Endodermal cell (in vitro differentiated cells): ENCODE measurements at places on chromosomes 1 and 21. TPM values are rescaled to one million over a fixed set of nuclear protein-coding genes. Genes with fewer than 3 reads are reported as not detected.

- no peak for DNase-seq
These were observed 1002.4 kb upstream of the ADGRL4 start for GRCh38 chr1:80008934-80009333.

DNA sequence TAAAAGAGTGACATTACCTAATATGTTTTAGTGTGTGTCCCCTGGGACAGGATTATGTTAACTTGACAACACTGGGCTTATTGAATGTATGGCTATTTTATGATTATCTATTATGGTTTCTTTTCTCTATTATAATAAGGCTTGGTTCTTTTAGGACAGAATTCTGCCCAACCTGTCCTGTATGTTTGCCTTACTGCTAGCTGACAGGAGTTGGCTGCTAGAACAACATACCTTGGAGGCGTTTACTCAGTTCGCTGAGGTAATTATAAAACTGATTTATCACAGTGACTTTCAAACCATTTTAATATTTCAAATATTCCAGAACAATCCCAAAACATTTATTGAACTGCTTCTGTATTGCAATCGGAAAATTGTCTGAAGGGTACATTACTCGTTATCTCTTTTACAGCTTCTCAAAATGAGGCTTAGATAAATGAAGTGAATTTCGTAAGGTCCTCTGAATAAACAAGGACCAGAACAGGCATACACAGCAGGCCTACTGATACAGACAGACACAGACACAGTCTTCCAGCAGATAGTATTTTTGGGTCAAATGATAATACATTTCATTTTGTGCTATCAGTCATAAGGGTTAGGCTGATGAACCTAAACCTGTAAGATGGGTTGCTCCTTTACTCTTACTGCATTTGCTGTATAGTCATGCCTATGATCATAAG lies 44.2 kb downstream of the SCYL3 start:
- no peak for DNase-seq

The NMNAT2 gene
- total RNA-seq = 1.5 to 2.1 TPM (median 1.7 TPM) in 3 replicates

The ZNF678 gene
- 20.2 to 26.4 TPM (median 24.3 TPM) in 3 replicates for total RNA-seq

DNA sequence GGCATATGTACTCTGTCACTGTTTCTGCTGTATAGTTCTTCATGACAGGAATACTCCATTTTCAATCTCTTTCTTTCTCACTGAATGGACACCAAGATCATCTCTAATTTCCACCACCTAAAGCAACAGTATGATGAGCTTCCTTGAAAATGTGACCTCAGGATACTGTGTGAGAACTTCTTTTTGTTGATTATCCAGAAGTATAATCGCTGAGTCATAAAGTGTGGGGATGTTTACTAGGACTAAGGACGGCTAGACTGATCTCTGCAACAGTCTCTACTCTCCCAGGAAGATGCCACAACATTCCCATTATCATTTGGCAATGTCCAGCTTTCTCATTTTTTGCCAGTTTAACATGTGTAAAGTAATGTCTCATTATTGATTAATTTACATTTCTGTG lies 70.3 kb downstream of the TNFSF18 start:
- DNase-seq = no peak

DNA sequence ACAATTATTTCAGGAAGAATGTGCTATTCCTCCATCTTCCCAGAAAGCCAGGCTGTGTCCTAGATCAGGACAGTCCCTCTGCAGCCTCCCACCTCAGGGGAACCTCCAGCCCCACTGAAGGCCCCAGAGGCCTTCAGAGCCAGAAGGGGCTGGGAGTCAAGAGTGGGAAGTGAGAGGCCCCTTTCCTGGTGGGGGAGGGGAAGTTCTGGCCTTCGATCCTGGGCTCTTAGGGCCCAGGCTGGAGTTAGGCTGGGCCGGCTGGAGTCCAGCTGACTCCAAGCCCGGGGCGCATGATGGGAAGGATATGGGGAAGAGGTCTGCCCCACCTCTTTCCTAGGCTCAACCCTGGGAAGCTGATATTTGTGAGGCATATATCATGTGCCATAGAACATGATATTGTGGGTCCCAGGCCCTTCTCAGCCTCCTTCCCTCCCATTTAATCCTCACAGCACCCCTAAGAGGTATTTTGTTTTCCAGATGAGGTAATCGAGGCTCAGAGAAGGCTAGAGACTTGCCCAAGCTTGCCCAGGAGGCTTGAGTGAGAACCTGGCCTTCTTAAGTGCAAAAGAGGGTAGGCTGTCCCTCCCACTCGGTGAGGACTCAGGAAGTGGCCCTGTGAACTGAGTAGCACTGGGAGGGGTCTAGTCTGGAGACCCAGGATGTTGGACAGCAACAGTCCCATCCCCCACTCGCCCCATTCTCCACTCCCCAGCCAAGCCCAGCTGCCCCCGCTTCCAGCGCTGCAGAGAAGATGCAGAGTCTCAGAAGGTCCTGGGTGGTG lies 18.6 kb upstream of the HSPG2 start:
- DNase-seq = peak; percentile 67

- DNase-seq = no peak
These were observed 57.0 kb downstream of the SPATA46 start for GRCh38 chr1:162319493-162320175.

GRCh38 chr1:67479146-67479891 lies 49.1 kb upstream of the SERBP1 start:
- no peak for DNase-seq

The NCAM2 gene
- total RNA-seq = 0.46 and 0.77 TPM in 2 replicates

The IL24 gene
- total RNA-seq = not detected in 3 replicates

The CRP gene
- total RNA-seq = 0.92 to 1.2 TPM (median 1.2 TPM) in 3 replicates

GRCh38 chr21:24832961-24833360 lies 774.3 kb downstream of the MRPL39 start:
- DNase-seq = no peak

The CRYBG2 gene
- total RNA-seq = 11.7 to 16.5 TPM (median 15.1 TPM) in 3 replicates

The GON4L gene
- total RNA-seq = 54.8 to 65.7 TPM (median 62.7 TPM) in 3 replicates

GRCh38 chr21:34722684-34723300 lies 54.0 kb downstream of the CLIC6 start:
- DNase-seq = peak; percentile 86

DNA sequence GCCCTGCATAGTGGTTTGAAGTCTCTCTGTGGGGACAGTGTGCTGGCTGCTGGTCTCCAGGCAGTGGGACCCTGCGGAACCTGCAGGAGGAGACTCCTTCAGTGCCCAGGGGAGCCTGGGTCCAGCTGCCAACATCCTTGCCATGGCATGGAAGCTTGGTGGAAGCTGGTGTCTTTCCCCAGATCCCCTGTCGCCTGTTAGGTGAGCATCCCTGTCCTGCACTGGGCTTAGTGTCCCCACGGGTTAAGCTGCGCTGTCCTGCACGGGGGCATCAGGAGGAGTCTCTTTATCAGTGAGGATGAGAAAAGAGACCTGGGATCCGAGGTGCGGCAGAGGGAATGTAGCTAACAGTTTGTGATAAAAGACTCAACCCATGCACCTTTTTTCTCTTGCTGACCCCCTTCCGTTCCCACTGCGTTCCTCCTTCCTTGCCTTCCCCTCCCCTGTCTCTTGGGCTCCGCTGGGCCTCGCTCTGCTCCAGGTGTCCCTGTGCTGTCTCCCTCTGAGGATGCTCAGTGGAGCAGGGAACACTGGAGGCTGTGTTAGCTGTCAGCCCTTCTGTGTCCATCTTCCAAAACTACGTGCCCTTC lies 59.3 kb downstream of the SLC37A1 start:
- no peak for DNase-seq

GRCh38 chr1:190320952-190321351 lies 156.7 kb downstream of the BRINP3 start:
- peak; percentile 51 for DNase-seq
